ENCODE measurements at places on chromosomes 16 and 17.

DNA sequence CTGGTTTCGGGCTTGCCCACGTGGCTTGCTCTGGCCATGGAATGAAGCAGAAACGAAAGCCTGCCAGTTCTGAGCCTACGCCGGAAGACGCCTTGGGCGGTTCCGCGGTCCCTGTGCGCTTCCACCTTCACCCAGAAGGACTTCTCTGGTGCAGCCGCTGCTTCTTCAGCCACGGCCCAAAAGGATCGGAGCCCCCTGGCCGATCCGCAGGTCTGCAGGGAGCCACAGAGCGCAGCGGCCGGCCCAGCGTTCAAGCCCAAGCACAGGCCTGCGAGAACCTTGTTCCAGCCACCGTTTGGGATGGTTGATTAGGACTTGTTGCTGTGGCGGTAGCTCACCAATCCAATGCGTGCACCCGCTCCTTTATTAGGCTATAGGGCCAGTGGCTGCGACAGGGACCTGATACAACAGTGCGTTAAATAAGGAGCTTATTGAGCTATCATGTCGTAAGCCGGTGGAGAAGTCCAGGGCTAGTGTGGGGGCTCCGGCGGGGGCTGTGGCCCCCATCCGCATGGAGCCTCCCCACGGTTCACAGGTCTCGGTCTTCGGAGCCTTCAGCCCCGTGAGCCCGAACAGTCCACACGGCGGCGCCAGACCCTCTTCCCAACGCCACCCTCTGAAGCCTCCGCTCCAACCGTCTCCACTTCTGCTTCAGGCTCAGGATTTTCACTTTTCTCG lies 10.2 kb upstream of the MPP2 start:
- DNase-seq, result no peak

DNA sequence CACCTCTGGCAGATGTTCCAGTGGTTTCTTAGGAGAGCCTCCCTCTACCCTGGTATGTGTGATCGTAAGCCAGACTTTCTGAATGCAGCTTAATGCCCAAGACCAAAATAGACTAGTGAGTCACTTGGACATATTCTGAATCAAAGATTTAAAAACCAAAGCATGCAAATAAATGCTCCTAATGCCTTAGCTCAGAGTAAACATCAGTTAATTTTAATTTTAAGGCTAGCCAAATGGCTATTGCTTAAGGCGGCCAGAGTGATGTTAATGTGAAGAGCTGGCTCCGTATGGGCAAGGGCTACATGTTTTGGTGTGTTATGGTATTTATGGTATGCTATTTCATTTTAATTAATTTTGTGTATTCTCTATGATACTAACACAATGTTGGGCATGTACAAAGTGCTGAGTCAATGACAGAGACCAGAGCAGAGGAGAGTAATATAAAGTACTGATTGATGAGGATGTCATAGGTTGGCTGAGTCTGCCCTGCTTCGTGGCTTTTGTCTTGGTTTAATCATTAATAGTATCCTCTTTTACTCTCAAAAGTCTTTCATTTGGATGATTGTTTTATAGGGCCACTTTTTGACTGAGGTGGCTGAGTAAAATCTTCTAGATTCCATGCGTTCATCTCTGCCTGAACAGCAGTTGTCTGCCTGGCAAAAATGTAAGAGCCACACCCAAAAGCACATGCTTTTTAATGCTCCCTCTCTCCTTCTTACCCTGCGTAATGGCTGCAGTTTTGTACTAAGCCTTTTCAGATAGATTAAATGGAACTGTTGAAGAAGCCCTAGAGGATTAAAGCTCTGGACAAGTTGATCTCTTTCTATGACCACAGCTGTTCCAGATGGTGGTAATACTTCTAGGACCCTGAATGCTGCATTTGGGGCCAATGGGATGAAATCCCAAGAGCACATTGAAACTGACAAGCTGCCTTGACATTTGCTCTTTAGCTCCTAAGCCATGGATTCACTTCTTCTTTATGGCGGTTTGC lies 59.6 kb downstream of the MAP2K6 start:
- no peak for DNase-seq

- no peak for DNase-seq
Observed at GRCh38 chr16:77211880-77212740, 12.9 kb downstream of the SYCE1L start.

- DNase-seq, result no peak
Observed at GRCh38 chr16:29675811-29676643, 3.0 kb upstream of the QPRT start.

- no peak for DNase-seq
Observed at GRCh38 chr17:7122381-7122780, 7.8 kb upstream of the ASGR2 start.
